ENCODE measurements at places on chromosomes 3 and 15.

- DNase-seq: no peak
Observed at GRCh38 chr3:148820361-148821245, 7.0 kb upstream of the CPB1 start.

- DNase-seq: no peak
Observed at GRCh38 chr3:66713921-66714320, 213.1 kb upstream of the LRIG1 start.

DNA sequence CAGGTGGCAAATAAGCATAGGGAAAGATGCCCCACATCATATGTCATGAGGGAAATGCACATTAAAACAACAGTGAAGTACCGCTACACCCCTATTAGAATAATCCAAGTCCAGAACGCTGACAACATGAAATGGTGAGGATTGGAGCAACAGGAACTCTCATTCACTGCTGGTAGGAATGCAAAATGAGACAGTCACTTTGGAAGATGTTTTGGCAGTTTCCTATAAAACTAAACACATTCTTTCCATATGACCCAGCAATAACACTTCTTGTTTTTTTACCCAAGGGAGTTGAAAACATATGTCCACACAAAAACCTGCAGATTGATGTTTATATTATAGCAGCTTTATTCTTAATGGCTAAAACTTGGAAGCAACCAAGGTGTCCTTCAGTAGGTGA, 116.4 kb upstream of the TOPAZ1 start:
- DNase-seq: no peak

GRCh38 chr3:57960174-57960505, 48.1 kb upstream of the FLNB start:
- no peak for DNase-seq

GRCh38 chr3:138112362-138112761, 3.0 kb downstream of the DZIP1L start:
- DNase-seq: no peak

- no peak for DNase-seq
Observed at GRCh38 chr3:56919137-56919796, 117.5 kb upstream of the ARHGEF3 start.

DNA sequence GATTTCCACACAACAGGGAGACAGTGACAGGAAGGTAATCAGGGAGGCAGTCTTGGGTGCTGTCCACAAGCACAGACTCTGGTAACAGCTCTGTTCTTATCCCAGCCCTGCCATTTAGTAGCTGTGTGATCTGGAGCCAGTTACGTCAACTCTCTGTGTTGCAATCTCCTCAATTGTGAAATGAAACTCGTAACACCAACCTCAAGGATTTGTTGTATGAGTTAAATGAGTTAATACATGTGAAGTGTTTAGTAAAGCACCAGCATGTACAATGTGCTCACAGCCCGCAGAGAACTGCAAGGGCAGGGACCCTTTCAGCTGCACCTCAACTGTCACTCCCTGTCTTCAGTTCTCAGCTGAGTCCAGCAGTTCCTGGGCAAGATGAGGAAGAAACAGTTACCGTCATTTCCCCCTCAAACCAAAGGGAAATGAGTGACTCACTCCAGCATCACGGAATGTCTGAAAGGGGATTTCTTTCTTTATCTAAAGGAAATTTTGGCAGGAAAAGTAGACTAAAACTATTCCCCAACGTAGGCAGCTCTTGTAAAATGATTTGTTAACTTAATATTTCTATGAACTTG, 39.9 kb upstream of the MB21D2 start:
- no peak for DNase-seq

All from anterior cingulate cortex (tissue), 58 donors.